Stimulated activated CD8-positive, alpha-beta memory T cell treated with anti-CD3 and anti-CD28 coated beads, Interleukin-15, amount 100 ng/mL, for 48 hours (primary cell): ENCODE measurements at places on chromosomes 3 and 15.

DNA sequence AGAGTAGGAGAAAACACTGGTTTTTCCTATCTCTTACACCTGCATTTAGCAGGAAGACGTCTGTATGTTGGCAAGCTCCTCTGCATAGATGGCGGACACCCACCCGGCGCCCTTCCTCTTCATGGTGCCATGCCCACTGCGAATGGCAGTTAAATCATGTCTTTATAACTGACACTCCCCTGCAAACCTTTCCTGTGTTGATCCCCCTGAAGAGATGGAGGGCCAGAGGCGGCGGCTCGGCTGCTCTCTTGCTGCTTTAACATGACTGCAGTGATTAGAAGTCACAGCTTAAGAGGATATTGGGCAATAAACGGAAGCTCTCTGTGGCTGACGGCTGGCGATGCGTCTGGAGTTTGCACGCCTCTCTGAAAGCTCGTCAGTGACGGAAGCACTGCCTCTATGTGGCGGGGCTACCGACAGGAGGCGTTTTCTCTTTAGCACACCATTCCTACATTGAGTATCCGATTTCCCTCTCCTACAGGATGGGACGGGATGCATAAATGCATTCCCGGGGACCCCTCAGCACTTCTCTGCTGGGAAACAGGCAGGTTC lies 25.5 kb upstream of the SNRPA1 start:
- peak; percentile 36 for DNase-seq

DNA sequence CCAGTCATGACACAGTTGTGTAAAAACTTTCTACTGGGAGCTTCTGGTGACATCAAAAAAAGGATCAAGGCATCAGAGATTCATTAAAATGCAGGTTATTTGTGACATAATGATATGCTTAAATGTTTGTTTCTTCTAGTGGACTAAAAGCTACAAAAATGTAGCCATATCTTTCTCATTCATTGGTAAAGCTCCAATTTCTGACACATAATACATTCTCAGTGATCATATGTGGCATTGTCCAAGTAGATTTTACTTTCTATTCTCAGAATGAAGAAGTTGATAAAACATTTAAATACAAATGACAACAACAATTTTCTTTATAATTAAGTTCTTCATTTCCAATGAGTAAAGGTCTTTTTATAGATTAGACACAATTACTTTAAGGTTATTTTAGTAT lies 71.0 kb upstream of the ARHGEF26 start:
- DNase-seq = no peak

- no peak for DNase-seq
Measured at GRCh38 chr3:129644836-129645235, 38.4 kb upstream of the PLXND1 start.

DNA sequence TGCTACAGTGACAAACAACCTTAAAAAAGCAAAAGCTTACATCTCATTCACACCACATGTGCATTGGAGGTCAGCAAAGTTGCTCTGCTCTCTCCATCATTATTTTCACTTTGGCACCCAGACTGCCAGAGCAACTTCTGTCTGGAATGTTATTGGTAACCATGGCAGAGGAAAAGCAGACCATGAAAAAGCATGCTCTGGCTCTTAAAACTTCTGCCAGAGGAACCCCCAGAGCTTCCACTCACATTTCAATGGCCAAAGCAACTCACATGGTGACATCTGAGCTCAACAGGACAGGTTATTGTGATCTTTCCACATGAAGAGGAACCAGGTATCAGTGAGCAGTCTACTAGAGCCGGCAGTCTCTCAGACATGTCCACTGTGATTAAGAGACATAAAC lies 21.9 kb upstream of the FRMD5 start:
- DNase-seq = no peak

GRCh38 chr15:29550834-29551465 lies 271.3 kb downstream of the TJP1 start:
- DNase-seq = no peak

GRCh38 chr15:90463381-90463780 lies 66.3 kb upstream of the CRTC3 start:
- DNase-seq = no peak

DNA sequence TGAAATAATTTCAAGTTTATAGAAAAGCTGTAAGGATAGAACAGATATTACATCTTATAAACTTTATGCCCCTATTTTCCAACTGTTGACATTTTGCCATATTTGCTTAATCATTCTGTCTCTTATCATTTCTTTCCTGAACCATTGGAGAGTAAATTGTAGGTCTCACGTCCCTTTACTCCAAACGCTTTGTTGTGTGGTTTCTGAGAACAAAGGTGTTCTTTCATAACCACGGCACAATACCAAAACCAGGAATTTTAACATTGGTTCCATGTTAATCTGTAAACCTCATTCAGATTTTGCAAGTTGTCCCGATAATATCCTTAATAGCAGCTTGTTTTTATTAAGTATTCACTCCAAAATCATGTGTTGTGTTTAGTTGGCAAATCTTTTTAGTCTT lies 134.8 kb downstream of the AKAP13 start:
- DNase-seq = no peak

- DNase-seq = no peak
Measured at GRCh38 chr3:31544634-31545033, 11.9 kb downstream of the STT3B start.

DNA sequence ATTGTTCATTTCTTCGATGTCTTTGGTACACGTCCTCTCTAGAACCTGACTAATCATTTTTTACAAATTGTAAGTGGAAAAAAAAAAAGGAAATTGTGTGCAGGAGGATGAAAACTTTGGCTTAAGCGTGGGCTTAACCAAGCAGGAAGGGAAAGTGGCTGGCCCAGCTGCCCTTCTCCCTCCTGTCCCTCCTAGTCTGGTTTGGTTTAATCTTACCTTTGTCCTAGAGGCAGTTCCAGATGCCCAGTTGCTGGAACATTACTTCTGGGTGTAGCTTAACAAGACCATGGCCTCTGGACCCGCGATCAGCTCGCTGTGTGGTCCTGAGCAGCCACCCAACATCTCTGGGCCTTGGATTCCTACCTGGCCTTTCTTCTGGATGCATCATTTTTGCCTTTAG lies 15.4 kb downstream of the PAQR5 start:
- no peak for DNase-seq

GRCh38 chr3:52742418-52743041 lies 28.2 kb downstream of the NEK4 start:
- DNase-seq = no peak

GRCh38 chr15:29635513-29636098 lies 186.7 kb downstream of the TJP1 start:
- no peak for DNase-seq

- DNase-seq = no peak
Measured at GRCh38 chr3:113249111-113249510, 37.8 kb downstream of the BOC start.

DNA sequence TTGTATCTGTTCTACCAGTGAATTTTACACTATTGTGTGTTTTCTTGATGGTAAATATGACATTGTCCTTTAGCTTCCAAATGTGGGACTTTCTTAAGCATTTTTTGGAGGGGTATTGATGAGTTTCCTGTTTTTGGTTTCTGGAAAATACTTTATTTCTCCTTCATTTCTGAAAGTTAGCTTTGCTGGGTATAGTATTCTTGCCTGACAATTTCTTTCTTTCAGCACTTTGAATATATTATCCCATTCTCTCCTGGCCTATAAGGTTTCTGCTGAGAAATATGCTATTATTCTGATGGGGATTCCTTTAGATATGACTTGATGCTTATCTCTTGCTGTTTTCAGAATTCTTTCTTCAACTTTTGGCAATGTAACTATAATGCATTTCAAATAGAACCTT lies 15.4 kb upstream of the ATP2C1 start:
- no peak for DNase-seq

DNA sequence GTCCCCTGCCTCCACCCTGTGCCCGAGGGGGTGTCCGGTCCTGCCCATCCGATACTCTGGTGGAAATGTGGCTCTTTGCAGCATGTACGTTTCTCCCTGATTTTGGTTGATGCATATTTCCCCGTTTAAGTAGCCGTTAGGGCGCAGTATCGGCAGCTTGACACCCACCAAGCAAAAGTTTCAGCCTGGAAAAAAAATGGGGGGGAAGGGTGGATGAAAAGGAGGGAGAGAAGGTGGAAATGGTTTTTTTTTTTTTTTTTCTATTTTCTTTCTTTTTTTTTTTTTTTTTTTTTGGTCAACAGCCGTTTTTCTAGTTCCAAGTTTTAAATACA lies 1.3 kb downstream of the RAP2B start:
- DNase-seq = no peak

- DNase-seq = no peak
Measured at GRCh38 chr3:53166206-53166605, 5.2 kb downstream of the PRKCD start.

- DNase-seq = peak; percentile 11
Measured at GRCh38 chr3:113606539-113607218, 74.3 kb downstream of the SIDT1 start.

DNA sequence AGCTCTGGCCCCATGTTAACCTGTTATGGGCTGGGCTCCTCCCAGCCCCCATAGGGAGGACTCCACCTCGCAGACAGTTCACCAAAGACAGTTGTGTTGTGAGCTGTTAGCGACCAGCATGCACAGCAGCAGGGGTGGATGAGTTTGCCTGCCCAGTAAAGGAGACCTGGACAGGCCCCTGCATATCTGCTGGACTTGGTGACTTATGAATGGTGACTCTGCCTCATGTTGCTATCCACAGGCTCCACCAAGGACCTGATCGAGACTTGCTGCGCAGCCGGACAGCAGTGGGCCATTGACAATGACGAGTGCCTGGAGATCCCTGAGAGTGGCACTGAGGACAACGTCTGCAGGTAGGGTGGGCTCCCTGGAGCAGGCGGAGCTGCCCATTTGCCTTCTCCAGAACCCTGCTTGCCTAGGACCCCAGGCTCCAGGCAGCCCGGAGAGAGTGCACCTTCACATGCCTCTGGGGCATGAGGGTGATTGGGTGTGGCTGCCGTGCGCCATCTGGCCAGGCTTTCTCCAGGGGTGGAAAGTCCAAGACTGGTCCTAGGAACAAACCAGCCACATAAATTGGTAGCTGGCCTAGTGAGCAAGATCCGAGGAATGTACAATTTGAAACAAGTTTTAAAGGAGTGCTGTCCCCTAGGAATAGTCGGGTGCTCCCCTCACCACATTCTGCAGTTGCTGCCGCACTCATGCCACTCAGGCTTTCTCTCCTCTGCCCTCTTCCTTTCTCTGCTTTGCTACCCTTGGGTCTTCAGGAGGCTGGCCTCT lies 59.1 kb downstream of the FBLN2 start:
- DNase-seq = no peak

GRCh38 chr15:38072348-38073177 lies 138.1 kb downstream of the TMCO5A start:
- no peak for DNase-seq

- DNase-seq = peak; percentile 9
Measured at GRCh38 chr15:33292717-33293307, 18.0 kb upstream of the RYR3 start.

DNA sequence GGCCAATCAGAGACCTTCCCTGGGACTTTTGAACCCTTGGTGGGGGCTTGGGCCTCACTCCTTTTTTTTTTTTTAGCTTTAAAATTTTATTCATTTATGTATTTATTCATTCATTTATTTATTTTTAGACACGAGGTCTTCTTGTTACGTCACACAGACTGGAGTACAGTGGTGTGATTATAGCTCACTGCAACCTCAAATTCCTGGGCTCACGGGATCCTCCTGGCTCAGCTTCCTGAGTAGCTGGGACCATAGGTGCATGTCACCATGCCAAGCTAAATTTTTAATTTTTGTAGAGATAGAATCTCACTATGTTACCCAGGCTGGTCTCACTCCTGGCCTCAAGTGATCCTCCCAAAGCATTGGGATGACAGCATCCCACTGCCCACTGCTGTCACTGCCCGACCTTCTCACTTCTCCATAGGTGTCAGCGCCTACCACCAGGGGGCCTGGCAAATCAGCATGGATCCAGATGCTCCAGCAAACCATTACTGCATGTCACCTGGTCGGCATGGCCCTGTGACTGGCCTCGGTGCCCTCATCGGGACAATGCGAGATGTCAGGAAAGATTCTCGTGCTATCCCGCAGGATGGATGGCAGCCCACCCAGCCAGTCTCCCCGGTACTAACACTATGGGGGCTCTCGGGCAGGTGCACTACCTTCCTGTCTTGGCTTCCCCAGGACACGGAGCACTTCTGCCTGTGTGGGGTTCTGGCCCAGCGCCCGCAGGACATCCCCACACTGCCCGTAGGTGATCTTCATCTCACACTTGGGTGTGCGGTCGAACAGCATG lies 3.0 kb downstream of the MYL3 start:
- no peak for DNase-seq

DNA sequence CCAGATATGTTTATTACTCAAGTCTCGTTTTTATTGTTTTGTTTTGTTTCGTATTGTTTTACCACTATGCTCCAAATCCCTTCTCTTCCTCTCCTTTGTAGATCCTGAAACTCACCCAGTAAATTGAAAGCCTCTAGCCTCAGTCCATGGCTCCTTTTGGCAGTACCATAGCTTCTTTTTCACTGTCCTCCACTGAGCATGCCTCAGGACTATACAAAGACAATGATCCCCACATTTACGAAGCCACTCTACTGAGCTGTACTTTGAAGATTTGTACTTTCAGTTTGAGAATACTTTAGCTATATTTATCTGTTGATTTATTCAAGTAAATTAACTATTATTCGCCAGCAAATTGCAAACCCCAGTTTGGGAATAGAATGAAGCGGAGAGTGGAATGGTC lies 159.1 kb upstream of the SLITRK3 start:
- no peak for DNase-seq

DNA sequence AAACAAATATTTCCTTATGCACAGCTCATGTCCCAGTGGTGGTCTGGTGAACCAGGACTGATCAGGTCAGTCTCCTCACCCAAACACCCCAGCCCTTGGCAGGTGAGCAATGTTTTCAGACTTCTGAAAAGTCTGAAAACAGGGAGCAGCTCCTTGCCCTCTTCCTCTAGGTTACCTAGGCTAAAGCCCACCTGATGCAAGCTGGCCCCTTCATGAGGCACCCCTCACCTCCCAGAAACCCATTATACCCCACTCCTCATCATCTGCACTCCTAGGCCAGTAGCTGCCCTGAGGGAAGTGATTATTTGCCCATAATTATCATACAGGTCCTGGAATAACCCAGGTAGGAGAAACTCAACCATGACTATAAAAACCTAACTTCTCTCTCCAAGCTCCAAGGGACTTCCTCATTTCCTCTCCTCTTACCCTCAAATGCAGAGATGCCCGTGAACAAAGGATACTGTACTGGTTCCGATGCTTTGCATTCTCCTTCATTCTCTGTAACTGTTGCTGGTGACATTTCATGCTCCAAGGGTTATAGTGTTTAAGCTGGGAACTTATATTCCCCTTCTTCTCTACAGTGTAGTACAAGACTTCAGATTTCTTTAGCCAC lies 5.2 kb upstream of the NCKIPSD start:
- DNase-seq = no peak
